ENCODE measurements at places on chromosomes 12 and 14.

- no peak for DNase-seq
These were observed 206.3 kb downstream of the ACSS3 start for GRCh38 chr12:81284137-81284536.

DNA sequence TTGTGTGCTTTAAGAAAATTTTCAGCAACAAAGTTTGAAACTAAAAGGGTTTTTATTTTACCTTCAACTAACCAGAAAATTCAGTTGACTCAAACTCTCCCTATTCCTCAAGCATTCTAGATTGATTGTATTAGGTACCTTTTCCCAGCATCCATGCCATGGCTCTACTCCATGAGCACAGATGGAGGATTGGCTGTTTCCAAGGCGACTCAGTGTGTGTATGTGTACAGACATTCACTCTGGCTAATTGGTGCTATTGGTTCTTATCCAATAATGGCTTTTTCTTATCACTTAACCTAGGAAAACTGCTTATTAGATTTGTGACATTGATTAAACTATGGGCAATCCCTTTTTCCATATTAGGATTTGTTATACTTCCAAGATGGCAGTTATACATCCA lies 202.6 kb downstream of the ANO6 start:
- DNase-seq: no peak

- no peak for DNase-seq
These were observed 163.6 kb downstream of the MDGA2 start for GRCh38 chr14:47511829-47512228.

DNA sequence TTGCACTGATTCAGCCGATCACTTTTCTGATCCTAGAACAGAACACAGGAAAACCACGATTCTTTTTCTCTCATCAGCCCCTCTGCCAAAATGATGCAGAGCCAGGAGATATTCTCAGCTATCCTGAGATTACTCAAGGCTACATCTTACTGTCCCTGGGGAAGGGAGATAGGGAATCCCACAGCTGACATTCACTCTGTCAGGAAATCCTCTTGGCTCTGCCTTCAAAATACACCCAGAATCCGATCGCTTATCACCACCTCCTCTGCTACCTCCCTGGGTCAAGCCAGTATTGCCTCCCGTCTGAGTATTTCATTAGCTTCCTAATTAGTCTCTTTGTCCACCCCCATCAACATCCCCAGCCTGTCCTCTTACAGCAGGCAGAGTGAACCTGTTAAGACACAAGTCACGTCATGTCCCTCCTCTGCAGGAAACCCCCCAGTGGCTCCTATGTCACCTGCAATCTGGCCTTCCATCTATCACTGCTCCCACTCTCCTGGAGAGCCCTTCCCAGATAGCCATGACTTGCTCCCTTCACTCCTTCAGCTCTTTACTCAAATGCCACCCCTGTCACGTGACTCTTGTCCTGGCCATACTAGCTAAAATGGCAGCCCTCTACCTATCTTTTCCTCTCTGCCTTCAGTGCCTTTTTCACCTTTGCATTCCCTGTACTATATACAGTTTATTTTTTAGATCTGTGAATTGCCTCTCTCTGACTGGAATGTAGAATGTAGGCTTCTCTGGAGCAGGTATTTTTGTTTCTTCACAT lies 70.3 kb downstream of the GALNT4 start:
- no peak for DNase-seq
